ENCODE measurements at places on chromosomes 1 and 21. TPM values are rescaled to one million over a fixed set of nuclear protein-coding genes. Genes with fewer than 3 reads are reported as not detected.

- DNase-seq = peak; percentile 7
Measured at GRCh38 chr21:15695241-15695640, 34.5 kb upstream of the USP25 start.

GRCh38 chr1:170407138-170407537 lies 124.8 kb upstream of the GORAB start:
- DNase-seq = peak; percentile 43

DNA sequence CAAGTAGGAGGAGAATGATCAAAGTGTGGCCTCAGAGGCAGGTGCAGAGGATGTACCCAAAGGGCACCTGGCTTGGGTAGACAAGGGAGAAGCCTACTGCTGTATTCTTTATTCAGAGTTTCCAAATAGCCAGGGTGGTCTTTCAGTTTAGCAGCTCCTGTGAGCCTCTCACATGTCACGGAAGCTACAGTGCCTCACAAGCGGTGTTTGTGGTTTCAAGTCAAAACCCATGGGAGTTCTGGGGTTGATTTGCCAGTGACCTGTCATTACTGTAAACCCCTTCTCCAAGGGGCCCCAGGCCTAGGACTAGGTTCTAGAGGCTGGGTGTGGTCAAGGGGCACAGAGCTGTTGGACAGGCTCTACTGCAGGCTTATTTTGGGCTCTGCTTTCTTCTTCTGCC lies 10.2 kb upstream of the IL10 start:
- no peak for DNase-seq

DNA sequence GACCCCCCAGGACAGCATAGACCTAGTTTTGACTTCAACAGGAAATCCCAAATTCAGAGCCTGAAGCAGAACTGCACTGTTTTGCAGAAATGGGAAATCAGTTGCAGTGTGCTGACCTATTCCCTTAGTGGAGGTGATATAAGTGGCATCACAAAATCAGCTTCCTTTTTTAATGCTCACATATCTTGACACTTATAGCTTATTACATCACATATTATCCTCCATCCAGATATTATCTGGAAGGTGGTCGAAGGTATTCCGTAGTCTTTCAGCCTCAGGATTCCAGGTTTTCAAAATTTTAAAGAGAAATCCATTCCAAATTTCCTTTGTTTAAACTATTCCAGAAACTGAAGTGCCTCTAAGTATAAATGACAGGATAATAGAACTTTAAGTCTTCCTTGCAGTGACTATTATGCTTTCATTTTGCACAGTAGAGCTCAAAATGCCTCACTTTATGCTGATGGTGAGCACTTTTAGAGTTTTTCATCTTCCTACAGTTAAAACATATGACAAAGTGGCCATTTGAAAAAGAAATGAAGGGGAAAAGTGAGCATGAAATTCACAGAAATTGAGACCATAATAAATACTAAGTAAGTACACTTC lies 106.4 kb upstream of the DPYD start:
- DNase-seq = no peak

GRCh38 chr1:206816390-206817287 lies 44.3 kb upstream of the IL10 start:
- DNase-seq = peak; percentile 80

- peak; percentile 20 for DNase-seq
Measured at GRCh38 chr1:195899762-195900352, 708.4 kb downstream of the KCNT2 start.

GRCh38 chr1:18110968-18111367 lies 3.4 kb downstream of the IGSF21 start:
- DNase-seq = no peak

DNA sequence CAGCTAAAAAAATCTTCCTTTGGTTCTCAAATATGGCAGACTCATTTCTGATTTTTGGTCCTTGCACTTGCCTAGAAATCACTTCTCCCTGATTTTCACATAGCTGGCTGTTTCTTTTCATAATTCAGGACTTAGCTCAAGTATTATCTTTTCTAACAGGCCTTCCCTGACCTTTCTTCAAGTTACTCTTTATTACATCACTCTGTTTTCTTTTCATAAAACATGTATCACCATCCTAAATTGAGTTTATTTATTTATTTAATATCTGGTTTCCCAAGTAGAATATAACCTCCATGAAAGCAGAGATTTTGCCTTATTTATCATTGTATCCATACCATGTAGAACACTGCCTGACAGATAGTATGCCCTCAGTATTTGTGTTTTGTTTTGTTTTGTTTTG lies 18.2 kb upstream of the GNG5 start:
- DNase-seq = peak; percentile 23

- DNase-seq = peak; percentile 92
Measured at GRCh38 chr1:113226148-113226547, 153.2 kb downstream of the LRIG2 start.

- DNase-seq = peak; percentile 94
Measured at GRCh38 chr1:196997423-196997822, 20.1 kb downstream of the CFHR5 start.

Gene TSSK3
- total RNA-seq = 2.3 TPM

Gene EDARADD
- not detected for total RNA-seq

Gene ARHGAP29
- total RNA-seq = 32.5 TPM

Measured in fibroblast of the aortic adventitia (primary cell).